SK-N-MC (cell line): ENCODE measurements at places on chromosomes 5 and 9.

GRCh38 chr9:34443976-34444375 lies 14.4 kb downstream of the FAM219A start:
- DNase-seq: no peak

DNA sequence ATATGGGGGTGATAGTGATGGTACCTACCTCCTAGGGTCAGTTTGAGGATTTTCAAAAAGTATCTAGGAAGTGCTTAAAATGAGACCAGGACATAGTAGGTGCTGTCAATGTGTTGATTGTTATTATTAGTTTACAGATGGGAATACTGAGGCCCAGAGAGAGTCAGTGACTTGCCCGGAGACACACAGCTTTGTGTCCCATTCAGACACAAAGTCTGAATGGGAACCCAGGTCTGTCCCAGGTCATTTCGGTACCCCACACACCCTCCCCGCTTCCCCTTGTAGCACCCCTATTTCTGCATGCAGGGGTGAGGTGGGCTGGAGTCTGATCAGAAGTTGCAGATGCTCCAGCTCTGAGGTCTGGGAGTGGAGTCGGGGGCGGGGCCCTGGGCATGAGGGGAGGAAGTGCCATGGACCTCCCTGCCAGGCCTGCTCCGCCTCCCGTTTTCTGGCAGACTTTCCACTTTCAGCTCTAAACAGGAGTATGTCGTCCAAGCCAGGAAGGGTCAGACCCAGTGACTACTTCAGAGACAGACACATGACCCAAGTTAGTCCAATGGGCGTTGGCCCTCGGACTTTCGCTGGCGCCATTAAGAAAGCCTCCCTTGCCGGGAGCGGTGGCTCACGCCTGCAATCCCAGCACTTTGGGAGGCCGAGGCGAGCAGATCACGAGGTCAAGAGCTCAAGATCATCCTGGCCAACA lies 3.2 kb upstream of the DBN1 start:
- no peak for DNase-seq

- peak; percentile 57 for DNase-seq
These were observed 285.7 kb upstream of the TUT7 start for GRCh38 chr9:86639899-86640379.

DNA sequence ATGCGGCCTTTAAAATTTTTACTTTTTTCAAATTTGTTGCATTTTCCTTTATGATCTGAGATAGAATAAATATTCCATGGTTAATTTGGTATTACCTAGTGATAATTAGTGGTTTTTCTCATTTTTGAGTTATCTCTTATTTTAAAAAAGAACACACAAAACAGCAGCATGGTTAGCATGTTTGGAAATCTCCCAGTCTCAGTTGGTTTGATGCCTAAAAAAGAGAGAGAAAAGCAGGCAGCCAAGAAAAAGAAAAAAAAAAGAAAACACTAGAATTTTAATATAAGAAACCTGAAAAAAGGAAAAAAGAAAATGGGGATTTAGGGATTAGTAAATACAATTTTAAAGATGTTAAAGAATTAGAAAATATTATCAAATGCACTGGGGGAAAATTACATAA lies 15.3 kb downstream of the SUSD1 start:
- no peak for DNase-seq

- no peak for DNase-seq
These were observed 92.2 kb upstream of the CCNG1 start for GRCh38 chr5:163345216-163345615.

- DNase-seq: no peak
These were observed 59.1 kb downstream of the PDE6A start for GRCh38 chr5:149885513-149885912.

DNA sequence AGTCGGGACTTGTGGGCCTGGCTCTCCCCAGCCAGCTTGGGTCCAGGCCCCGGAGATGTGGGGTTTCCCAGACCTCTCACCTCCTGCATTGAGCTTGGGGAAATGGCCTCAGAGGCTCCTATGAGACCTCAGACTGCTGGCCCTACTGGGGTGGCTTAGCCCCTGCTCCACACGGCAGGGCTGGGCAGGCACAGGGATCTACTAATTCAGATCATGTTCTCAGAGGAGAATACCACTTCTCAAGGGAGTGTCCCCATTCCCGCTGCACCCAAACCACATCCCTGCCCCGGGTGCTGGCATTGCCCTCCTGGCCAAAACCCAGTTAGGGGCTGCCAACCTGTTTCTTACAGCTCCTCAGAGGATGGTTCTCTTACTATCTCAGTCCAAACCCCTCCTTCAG lies 82.1 kb upstream of the LMX1B start:
- DNase-seq: no peak

DNA sequence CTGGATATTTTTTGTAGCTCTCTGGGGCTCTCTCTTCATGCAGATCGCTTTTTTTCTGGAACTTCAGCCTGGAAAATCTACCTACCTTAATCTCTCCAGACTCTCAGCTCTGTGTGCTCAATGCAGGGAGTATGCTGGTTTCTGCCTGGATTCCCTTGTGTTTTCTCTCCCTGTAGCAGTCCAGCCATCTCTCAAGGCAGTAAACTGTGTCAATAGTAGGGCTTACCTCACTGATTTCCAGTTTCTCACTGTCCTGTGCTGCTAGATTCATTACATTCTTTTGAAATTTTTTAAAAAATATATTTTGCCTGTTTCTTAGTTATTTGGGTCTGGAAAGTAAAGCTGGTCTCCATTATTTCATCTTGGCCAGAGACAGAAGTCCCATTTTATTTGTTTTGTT lies 951.4 kb downstream of the NR2F1-AS1 start:
- DNase-seq: no peak

DNA sequence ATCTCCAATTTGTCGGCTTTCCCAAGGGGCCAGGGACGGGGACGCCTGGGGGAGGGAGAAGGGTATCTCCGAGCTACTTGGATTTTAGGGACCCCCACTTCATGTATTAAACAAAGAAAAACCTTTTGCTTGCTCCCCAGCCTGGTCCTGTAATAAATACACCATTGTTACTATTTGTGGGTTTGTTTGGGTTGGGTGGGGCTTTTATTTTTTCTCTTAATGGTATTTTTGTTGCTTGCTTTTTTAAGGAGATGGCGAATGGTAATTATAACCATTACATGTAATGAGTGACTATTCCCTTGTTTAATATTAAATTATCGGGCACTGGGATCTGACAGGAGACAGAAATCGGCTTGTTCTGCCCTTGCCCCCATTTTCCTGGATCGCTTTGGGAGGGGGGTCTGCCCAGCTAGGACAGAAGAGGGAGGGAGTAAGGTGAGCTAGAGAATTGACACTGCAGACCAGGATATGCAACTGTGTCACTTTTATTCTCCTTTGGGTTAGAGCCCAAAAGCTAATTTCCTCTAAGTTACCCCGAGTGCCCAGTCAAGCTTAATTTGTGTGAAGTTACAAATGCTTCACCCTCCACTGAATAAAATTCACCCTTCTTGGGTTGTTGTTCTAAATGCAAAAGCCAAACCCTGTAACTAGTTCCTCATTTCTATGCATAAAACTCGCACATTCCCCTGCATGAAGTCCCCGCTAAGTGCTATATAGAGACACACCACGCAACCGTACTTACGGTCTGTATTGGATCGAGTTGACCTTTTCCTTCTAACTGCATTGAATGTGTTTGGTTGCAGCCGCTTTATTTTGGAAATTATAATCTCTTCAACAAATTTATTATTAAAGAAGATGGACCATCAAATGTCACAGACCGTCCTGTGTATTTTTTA lies 1.6 kb upstream of the ZNF608 start:
- DNase-seq: no peak

DNA sequence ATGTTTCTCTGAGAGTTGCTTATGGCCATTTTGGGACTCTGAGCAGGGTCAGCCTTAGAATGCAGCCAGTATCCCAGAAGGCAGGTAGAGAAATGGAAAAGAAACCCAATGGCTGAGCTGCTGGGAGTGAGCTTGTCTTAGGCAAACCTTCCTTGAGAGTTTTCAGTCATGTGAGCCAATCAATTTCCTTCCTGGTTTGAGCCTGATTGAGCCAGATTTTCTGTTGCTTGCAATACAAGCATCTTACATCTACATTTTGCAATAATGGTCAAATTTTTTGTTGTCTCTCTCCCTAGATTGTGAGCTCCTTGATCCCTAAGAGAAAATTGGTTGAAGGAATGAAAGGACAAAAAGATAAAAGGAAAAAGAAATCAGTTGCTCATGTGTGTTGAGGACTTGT lies 155.3 kb downstream of the SNX18 start:
- DNase-seq: no peak

DNA sequence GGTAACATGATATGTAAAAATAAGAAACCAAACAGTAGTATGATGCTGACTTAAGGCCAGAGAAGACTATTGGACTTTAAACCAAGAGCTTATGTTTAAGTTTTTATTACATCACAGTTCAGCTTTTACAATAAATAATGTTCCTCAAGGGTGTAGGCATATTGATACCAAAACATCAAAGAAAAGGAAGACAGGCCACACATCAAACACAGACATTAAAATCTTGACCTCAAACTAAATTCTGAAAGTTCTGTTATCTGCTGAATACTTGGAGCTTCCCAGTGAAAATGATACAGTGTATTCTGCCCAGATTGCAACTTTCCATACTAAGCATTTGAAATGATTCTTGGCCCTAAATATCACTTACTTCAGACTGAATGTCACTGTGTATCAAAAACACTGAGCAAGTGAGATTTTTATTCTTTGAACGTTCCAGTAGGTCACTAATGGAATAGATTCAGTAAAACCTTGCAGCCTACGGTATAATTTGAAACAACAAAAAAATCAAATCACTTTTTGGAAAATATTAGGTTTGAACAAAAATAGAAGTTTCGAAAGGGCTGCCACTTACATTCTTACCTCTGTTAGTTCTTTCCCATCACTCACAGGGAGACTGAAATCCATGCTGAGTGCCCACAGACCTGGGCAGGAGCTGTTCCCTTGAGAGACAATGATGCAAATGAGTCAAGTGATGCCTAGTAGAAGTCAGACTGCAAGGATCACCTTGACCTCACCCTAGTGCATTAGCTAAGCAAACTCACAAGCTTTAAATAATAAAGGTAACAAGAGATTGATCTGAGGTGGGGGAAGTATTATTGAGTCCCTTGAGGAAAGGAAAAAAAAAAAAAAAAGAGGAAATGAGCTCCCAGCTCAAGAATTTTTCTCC lies 2.5 kb downstream of the LPAR1 start:
- DNase-seq: no peak

GRCh38 chr9:21415493-21416267 lies 6.8 kb downstream of the IFNA8 start:
- no peak for DNase-seq

GRCh38 chr9:87840134-87840533 lies 42.5 kb upstream of the SPATA31E1 start:
- DNase-seq: no peak
